ENCODE measurements at places on chromosomes 12 and 14. TPM values are rescaled to one million over a fixed set of nuclear protein-coding genes. Genes with fewer than 3 reads are reported as not detected.
A peak's percentile ranks its signal among the peaks of the same experiment; 100 is the strongest.

DNA sequence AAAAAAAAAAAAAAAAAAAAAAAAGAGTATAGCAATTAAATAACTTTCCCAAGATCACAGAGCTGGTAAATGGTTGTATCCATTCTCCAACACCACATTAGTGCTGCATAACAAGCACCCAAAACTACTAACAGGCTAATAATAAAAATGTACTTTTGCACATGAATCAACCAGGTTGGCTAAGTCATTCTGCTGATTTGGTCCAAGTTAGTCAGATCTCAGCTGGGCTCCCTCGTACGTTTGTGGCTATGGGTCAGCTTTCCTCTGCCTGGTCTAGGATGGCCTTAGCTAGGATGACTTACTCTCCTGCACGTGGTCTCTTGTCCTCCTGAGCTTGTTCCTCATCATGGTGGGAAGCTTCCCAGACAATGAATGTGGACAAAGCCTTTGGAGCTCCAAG, 7.9 kb upstream of the PLEKHG6 start:
- peak; percentile 21 for DNase-seq
- H3K27ac ChIP-seq, result no peak overlapping the region
- H3K4me1 ChIP-seq, result peaks cover 4% of the 10 kb centered on the region
- peaks cover 6% of the 10 kb centered on the region for H3K27me3 ChIP-seq

OR6C65 gene
- not detected for total RNA-seq

- peak within 1 kb of the TSS; percentile 60 for H3K27ac ChIP-seq
- peak; percentile 84 for DNase-seq
- no peaks in the 10 kb centered on the region for H3K36me3 ChIP-seq
- peaks cover 25% of the 10 kb centered on the region for H3K4me1 ChIP-seq
- H3K4me3 ChIP-seq, result peak within 1 kb of the TSS; percentile 50
Observed at GRCh38 chr14:64293976-64294671, at the start of gene ESR2. Gene ESR2, minus strand, starts transcription at chr14:64294371. Its CDS starts 11,386 bp downstream, at chr14:64282985.

AMN gene
- 2.2 TPM for total RNA-seq

GRCh38 chr14:101047326-101047725, 143.8 kb upstream of the RTL1 start:
- no peak overlapping the region for H3K27ac ChIP-seq
- H3K36me3 ChIP-seq, result peaks cover 34% of the 10 kb centered on the region
- no peak for DNase-seq
- no peaks in the 10 kb centered on the region for H3K4me1 ChIP-seq

DNA sequence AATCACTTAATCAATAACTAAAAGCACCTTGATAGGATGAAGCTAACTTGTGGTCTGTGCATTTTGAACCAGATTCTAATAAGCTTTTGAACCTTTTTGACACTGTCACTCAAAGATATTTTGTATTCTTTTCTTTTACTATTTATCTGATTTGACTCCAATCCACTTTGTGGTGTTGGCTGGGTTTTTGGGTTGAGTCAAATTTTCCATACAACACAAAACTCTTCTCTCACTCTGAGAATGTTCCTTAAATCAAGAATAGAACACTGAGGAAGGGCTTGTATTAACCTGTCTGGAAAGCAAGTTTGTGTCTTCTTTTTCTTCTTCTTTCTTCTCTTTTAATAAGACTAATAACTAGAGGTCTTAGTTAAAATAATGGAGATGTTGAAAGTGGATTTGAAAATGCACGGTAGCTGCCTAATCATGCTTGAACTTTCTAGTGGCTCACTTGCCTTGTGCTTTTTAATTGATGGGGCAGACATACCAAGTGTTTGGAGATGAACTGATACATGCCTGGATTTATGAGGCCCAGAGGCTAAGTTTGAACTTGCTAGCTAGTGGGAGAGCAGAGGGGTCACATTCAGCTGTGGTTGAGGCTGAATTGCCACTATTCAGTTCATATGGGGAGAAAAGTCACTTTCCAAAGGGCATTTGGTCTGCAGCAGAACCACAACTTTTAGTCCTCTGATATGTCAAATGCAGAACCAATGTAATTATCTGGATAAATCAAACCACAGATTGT, 93.5 kb upstream of the PTHLH start:
- H3K27ac ChIP-seq, result no peak overlapping the region
- H3K36me3 ChIP-seq, result no peaks in the 10 kb centered on the region
- H3K4me3 ChIP-seq, result no peak overlapping the region
- no peaks in the 10 kb centered on the region for H3K27me3 ChIP-seq
- DNase-seq, result no peak
- H3K4me1 ChIP-seq, result no peaks in the 10 kb centered on the region

NRIP2 gene
- total RNA-seq, result 10.8 TPM

GRCh38 chr12:14410841-14411569, 45.5 kb downstream of the ATF7IP start:
- no peak for DNase-seq
- no peaks in the 10 kb centered on the region for H3K36me3 ChIP-seq
- peaks cover 85% of the 10 kb centered on the region for H3K4me1 ChIP-seq
- no peaks in the 10 kb centered on the region for H3K27me3 ChIP-seq

- no peak for DNase-seq
- H3K27ac ChIP-seq, result no peak overlapping the region
- peaks cover 28% of the 10 kb centered on the region for H3K4me1 ChIP-seq
- no peaks in the 10 kb centered on the region for H3K36me3 ChIP-seq
Observed at GRCh38 chr14:101363261-101363555, 198.1 kb upstream of the DIO3 start.

- H3K4me1 ChIP-seq, result no peaks in the 10 kb centered on the region
- no peak overlapping the region for H3K4me3 ChIP-seq
- no peak overlapping the region for H3K27ac ChIP-seq
- H3K27me3 ChIP-seq, result no peaks in the 10 kb centered on the region
- H3K36me3 ChIP-seq, result no peaks in the 10 kb centered on the region
- no peak for DNase-seq
Observed at GRCh38 chr14:75915045-75915444, 66.8 kb downstream of the TGFB3 start.

NEDD1 gene
- total RNA-seq, result 17.4 TPM

DEGS2 gene
- total RNA-seq, result 1.3 TPM

DNA sequence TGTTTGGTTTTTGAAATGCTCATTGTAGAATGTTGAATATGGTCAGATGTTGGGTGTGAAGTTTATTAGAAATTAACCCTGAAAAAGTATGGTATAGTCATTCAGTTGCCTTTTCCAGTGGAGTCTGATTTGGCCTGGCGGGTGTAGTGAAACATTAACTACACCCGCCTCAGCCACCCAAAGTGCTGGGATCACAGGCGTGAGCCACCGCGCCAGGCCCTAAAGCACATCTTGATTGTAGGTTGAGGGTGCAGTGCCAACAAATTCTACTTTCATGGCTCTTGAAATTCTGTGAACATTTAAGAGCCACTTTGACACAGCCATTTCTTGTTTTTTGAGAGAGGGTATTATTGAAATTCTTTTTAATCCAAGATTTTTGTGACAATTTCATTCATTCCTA, 624.9 kb downstream of the DIO2 start:
- H3K4me1 ChIP-seq, result no peaks in the 10 kb centered on the region
- no peak overlapping the region for H3K4me3 ChIP-seq
- H3K27ac ChIP-seq, result no peak overlapping the region

DNA sequence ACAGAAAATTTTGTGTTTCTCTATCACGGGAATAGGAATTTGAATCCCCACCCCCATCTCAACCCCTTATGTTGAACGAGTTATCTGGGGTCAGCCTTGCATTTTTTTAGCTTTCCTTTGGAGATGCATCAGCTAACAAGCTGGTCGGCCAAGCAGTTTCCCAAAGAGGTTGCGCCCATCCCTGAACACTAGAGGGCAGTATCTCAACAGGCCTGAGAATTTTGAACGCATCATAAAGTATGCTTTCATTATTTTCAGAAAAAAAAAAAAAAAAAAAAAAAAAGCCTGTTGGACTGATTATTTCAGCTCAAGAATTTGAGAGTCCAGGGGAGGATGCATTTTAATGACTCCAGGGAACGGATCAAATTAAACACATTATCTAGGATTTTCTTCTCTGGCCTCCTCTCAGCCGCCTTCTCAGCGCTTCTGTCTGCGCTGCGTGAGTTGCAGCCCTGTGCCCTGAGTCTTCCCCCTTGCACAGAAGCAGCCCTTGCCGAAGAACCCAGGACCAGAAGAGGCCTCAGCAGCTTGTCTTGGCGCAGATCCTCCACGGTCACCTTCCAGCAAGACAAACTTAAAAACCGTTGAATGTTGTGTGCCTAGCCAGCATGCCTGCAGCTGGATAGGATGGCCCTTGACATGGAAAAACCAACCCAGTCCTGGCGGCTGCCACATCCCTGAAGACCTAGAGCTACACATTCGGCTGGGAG, 76.6 kb upstream of the GZMB start:
- DNase-seq, result no peak
- no peak overlapping the region for H3K27ac ChIP-seq
- H3K4me3 ChIP-seq, result no peak overlapping the region
- no peaks in the 10 kb centered on the region for H3K27me3 ChIP-seq
- H3K36me3 ChIP-seq, result no peaks in the 10 kb centered on the region

DNA sequence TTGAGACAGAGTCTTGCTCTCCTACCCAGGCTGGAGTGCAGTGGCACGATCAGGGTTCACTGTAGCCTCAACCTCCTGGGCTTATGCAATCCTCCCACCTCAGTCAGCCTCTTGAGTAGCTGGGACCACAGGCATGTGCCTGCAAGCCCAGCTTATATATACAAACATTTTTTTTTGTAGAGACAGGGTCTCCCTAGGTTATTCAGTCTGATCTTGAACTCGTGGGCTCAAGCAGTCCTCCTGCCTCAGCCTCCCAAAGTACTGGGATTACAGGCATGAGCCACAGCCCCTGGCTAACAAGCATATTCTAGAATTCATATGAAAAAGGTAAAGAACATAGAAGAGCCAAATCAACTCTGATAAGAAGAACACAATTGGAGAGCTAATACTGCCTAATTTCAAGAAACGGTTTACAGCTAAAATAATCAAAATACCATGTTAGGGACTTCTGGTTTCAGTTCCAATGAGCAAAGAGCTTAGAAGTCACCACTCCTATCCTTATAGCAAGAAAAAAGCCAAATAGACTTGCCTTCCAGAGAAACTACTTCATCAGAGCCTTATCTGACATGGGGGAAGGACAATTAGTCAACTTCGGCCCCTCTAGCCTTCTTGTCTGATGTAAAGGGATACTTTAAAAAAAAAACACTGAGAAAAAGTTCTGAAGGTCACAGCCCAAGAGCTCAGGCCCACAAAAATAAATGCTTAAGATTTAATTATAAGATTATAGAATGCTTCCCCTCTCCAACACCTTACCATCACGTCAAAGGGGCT, 37.6 kb downstream of the TMEM116 start:
- no peaks in the 10 kb centered on the region for H3K36me3 ChIP-seq
- no peaks in the 10 kb centered on the region for H3K27me3 ChIP-seq
- H3K4me1 ChIP-seq, result no peaks in the 10 kb centered on the region
- H3K4me3 ChIP-seq, result no peak overlapping the region

- no peak overlapping the region for H3K27ac ChIP-seq
- H3K27me3 ChIP-seq, result no peaks in the 10 kb centered on the region
- no peak overlapping the region for H3K4me3 ChIP-seq
- no peaks in the 10 kb centered on the region for H3K36me3 ChIP-seq
- no peak for DNase-seq
- H3K4me1 ChIP-seq, result peaks cover 8% of the 10 kb centered on the region
Observed at GRCh38 chr12:116331876-116332275, 54.4 kb upstream of the MED13L start.

Data from spleen (tissue), 13 donors.